ENCODE measurements at places on chromosomes 6 and 20.
A peak's percentile ranks its signal among the peaks of the same experiment; 100 is the strongest.

DNA sequence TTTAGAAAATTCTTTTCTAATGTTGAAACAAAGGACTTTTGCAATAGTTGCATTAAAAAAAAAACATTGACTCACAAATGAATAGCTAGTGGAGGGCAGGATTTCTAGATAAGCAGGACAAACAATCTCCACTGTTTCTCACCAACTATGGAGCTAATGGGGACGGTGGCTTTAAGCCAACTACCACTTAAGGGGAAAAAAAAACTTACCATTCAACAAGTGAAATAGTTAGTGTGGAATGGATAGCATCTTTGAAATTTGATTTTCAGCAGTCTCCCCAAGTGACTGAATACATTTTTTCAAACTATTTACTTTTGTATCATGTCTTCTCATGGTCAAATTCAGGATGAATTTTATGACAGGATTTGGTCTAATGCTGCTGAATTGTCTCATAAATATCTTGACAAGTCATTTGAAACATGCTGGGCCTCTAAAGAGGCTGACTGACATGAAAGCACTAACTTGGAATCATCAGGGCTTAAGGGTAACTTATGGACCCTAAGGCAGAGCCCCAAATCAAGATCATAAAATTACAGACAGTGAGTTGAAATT lies 100.5 kb downstream of the EYA4 start:
- DNase-seq: peak; percentile 64

DNA sequence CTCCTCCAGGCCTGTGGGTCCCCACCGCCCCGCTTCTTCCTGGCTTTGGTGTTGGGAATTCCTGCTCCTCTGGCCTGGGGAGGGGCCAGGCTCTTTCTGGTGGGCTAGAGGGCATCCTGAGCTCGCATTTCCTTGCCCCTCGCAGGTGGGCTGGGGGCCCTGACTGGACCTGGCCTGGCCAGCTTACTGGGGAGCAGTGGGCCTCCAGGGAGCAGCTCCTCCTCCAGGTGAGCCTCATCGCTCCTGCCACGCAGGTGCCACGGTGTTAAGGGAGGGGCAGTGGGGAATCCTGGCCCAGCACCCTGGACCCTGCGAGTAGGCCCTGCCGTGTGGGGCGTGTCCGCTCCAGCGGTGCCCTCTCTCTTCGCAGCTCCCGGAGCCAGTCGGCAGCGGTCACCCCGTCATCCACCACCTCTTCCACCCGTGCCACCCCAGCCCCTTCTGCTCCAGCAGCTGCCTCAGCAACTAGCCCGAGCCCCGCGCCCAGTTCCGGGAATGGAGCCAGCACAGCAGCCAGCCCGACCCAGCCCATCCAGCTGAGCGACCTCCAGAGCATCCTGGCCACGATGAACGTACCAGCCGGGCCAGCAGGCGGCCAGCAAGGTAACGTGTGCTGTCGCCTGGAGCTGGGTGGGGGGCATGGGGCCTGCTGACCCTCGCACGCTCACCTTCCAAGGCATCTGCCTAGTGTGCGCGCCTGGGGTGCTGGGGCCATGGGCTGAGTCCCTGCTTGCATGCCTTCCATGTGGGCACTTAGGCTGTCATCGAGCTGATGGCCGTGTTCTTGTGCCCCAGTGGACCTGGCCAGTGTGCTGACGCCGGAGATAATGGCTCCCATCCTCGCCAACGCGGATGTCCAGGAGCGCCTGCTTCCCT lies 4.7 kb downstream of the ADRM1 start:
- DNase-seq: no peak

GRCh38 chr6:79863566-79863965 lies 83.8 kb downstream of the ELOVL4 start:
- DNase-seq: no peak

DNA sequence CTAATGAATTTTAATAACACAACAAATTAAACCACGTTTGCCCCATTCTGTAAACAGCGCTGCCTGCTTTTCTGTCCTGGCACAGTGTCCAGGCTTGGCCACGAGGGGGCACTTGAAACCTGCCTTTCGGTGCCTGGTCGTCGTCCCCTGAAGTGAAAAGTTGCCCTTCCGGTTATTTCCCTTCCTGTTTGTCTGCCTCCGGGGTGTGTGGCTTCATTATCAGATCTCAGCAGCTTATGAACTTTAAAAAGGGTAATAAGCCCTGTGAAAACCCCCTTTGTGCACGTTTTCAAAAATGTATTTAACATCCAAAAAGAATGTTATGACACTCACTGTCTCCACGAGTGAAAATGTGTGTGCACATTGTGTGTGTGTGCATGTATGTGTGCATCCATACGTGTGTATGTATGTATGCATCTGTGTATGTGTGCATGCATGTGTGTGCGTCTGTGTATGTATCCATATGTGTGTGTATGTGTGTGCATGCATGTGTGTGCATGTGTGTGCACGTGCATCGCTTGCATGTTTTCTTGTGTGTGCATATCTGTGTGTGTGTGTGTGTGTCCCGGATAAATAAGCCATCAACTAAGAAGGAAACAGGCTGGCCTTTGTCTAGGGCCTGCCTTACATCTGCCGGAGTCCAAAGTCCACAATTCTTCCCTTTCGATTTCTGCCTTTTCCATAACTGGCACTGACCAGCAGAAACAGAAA lies 358.4 kb downstream of the THBS2 start:
- DNase-seq: no peak

DNA sequence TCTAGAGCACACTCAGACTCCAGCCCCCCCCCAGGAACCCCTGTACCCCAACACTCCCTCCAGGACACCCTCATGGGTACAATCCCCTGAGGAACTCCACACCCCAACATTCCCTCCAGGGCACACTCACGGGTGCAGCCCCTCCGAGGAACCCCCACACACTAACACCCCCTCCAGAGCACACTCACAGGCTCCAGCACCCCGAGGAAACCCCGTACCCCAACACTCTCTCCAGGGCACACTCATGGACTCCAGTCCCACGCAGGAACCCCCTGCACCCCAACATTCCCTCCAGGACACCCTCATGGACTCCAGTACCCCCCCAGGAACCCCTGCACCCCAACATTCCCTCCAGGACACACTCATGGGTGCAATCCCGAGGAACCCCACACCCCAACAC lies 31.6 kb downstream of the LAMA5 start:
- DNase-seq: no peak

- no peak for DNase-seq
Measured at GRCh38 chr20:34363465-34364222, 571 bp downstream of the ITCH start.

DNA sequence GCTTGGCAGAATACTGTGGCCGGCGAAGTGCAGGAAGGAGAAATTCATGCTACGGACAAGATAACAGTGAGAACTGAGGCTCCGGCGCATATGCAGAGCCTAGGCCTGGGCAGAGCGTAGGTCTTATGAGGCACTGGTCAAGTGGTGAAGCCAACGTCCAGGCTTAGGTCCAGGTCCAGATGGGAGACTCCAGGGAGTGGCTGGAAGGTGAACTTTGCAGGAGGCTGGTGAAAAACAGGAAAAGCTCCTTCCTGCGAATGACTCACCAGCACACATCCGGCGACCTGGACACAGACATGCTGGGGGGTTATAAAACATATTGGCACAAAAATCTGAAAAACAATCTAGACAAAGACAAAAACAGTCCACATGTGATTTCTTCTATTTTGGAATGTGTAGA lies 15.4 kb downstream of the C6orf141 start:
- DNase-seq: no peak

GRCh38 chr20:19274412-19275015 lies 62.1 kb downstream of the SLC24A3 start:
- no peak for DNase-seq

GRCh38 chr6:21143645-21144044 lies 449.9 kb upstream of the SOX4 start:
- DNase-seq: no peak
